Mesenteric fat pad (tissue), 1 donor: ENCODE measurements at places on chromosomes 2 and 18. TPM values are rescaled to one million over a fixed set of nuclear protein-coding genes. Genes with fewer than 3 reads are reported as not detected.

- no peak for DNase-seq
Measured at GRCh38 chr2:54366487-54367280, 89.4 kb upstream of the SPTBN1 start.

Gene HDAC4
- 44.9 TPM for total RNA-seq

- no peak for DNase-seq
Measured at GRCh38 chr2:191786694-191787093, 60.2 kb downstream of the CAVIN2 start.

GRCh38 chr18:5444847-5445246 is 99.0 kb downstream of the EPB41L3 start:
- no peak for DNase-seq

Gene TMEFF2
- total RNA-seq, result not detected

Gene IGFBP5
- 497 TPM for total RNA-seq

Gene TMEM247
- total RNA-seq, result not detected

Gene TMEM169
- 0.45 TPM for total RNA-seq

Gene NYAP2
- not detected for total RNA-seq

- no peak for DNase-seq
Measured at GRCh38 chr18:54877076-54877475, 48.8 kb downstream of the RAB27B start.
